ENCODE measurements at places on chromosomes 1 and 21.

DNA sequence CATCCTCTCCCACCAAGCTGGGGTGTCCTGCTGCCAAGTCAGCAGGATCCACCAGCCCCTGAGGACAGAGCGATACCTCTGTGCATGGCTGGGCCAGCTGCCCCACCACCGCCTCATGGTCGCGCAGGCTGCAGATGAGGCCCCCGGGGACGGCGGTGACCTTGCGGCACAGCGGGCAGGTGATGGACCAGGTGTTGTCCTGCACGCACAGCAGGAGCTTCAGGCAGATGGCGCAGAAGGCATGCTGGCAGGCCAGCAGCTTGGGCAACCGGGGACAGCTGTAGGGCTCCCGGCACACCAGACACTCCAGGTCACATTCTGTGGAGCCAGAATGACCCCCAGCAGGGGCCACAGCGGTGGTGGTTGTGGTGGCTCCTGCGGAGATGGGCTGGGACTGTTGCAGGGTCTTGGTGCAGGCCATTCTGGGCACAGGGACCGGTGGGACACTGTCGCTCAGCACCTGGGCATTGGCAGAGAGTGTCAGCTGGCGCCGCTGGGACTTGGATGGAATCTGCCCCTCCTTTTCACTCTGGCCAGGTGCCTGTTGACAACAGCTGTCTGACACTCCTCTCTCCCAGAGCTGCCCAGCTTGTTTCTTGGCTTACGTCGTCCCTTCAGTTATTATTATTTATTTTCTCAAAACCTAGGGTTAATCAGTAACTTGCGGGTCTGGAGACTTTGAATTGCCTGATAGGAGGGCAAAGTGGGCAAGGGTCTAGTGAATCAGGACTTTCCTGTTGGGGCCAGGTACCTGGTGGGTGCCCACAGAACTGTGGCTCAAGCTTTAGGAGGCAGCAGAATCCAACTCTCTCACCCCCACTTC is at the start of gene RNF186:
RNF186 (minus strand) TSS at position 603 of the 823 bp plus-strand sequence; CDS start at position 421, 182 bp downstream.
- no peak for DNase-seq

- no peak for DNase-seq
Observed at GRCh38 chr1:36466370-36467026, 2.3 kb upstream of the MRPS15 start.

GRCh38 chr1:34164771-34165391 is at the start of gene CSMD2:
CSMD2 (minus strand) TSS chr1:34165230; CDS start chr1:34165097, 133 bp downstream.
- peak; percentile 88 for DNase-seq

DNA sequence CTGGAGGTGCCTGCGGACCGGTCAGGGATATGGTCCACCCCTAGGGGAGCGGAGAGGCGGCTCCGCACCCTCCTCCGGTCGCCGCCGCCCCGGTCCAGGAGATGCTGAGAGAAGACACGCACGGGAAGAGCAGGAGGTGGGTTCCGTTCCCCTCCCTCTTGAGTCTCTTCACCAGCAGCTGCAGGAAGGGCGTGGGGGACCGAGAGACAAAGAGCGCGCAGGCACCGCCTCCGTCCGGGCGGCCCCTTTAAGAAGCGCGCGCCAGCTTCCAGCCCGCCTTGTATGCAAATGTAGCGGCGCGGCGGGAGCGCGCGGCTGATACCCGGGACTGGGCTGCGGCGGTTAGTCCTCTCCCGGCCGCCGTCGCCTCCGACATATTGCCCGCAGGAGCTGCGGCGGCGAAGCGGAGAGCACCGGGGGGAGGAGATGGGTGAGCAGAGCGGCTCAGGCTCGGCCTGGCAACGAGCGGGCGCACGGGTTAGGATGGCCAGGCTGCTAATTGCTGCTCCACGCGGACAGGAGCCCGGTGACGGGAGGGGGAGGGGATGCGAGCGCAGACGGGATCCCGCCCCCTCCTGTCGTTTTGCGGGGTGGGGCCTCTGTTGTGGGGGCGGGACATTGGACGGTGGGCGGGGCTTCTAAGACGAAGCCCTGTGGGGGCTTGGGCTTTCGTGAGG is at the start of gene TMEM39B:
TMEM39B (plus strand) TSS at position 318 of the 677 bp plus-strand sequence; CDS start at position 427, 109 bp downstream.
- peak; percentile 98 for DNase-seq

GRCh38 chr1:91768786-91769725 is 116.9 kb downstream of the TGFBR3 start:
- no peak for DNase-seq

GRCh38 chr21:41932191-41932575 is 21.6 kb downstream of the C2CD2 start:
- DNase-seq = peak; percentile 89

DNA sequence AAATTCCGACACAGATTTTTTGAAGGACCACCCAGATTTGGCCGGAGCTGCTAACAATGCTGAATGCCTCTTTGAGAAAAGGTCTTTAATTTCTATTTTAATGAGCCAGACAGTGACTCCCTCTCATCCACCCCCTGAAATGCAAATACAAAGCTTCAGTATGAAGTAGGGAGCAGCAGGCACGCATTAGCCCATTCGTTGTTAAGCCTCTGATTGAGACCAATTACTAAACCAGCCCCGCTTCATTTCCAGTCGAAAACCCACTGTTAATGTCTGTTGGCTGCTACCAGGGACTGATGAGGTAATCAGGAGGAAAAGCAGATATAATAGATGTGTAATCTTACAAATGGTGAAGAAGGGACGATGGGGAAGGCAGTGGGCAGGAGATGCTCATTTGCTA is 4.8 kb upstream of the C8A start:
- DNase-seq = no peak

- no peak for DNase-seq
Observed at GRCh38 chr1:190453550-190453949, 24.1 kb downstream of the BRINP3 start.

DNA sequence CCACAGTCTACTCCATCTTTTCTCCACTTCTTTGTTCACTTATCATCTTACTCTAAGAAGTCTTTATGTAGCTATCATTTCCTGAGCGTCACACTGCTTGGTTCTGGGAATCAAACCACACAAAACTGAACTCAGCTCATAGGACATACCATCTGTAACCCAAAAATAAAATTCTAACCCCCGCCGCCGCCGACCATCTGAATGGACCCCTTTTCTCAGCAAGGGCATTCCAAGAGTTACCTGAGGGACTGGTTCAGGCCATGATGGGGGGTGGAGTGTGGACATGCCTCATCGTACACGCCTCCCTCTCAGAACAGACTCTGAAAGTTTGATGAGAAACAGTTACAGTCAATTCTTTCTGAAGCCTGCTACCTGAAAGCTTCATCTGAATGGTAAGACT is 12.6 kb upstream of the CHI3L2 start:
- DNase-seq = no peak

- no peak for DNase-seq
Observed at GRCh38 chr1:89953929-89954328, 41.0 kb upstream of the ZNF326 start.

GRCh38 chr1:231021540-231022031 is 18.5 kb downstream of the FAM89A start:
- no peak for DNase-seq

DNA sequence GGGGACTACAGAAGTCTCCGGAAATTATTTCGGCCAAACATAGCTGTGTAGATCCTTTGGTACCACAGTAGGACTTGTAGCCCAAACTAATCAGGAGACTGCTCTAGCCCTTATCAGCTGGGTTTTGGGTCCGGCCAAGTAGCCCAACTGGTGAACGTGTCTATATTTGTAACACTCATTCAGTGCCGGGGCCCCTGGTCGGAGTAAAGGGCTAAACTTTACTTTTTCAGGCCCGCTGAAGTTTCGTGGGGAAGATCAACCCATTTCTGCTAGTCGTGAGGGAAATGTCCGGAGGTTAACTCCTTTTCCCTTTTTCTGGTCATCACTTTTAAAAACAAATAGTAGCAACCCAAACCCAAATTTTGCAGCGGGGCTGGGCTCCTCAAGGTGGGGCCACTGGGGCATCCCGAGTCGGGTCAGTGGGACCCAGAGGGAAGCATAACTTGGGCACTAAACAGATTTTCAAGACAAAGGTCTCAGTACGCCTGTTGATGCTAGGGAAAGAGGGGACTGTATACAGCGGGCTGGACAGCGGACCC is 1.7 kb downstream of the LHX9 start:
- DNase-seq = no peak

DNA sequence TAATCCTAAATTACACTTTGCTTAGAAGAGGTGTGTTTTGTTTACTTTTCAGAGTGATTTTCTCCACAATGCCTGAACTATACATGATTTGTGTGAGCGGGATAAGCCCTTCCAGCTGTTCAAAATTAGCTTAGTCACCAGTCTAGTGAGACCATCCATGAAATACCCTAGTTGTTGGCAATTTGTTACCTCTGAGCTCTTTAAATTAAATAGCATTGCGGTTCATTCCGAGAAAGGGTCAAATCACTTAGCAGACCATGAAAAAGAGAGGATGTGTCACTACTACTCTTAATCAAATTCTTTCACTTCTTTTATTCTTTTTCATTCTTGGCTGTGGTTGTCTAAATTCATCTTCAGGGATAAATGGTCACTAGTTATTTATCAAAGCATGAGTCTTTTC is 11.9 kb upstream of the VAV3 start:
- no peak for DNase-seq

- DNase-seq = no peak
Observed at GRCh38 chr1:19744335-19744743, 55.4 kb downstream of the TMCO4 start.

DNA sequence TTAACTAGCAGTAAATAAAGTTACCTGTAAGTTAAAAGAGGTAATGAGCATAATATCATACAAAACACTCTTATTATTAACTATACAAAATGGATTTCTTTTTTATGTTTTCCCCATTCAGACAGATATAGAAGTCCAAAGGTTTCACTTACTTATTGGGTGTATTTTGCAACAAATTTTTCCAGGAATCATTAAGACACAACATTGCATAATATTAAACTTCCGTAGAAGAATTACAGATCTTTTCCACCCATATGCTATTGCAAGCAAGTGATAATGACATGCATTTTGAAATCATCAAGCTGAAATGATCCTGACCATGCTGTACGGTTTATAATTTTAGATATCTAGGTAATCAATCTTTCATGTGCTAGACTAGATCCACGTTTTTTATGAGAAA is 957.0 kb downstream of the NCAM2 start:
- no peak for DNase-seq

DNA sequence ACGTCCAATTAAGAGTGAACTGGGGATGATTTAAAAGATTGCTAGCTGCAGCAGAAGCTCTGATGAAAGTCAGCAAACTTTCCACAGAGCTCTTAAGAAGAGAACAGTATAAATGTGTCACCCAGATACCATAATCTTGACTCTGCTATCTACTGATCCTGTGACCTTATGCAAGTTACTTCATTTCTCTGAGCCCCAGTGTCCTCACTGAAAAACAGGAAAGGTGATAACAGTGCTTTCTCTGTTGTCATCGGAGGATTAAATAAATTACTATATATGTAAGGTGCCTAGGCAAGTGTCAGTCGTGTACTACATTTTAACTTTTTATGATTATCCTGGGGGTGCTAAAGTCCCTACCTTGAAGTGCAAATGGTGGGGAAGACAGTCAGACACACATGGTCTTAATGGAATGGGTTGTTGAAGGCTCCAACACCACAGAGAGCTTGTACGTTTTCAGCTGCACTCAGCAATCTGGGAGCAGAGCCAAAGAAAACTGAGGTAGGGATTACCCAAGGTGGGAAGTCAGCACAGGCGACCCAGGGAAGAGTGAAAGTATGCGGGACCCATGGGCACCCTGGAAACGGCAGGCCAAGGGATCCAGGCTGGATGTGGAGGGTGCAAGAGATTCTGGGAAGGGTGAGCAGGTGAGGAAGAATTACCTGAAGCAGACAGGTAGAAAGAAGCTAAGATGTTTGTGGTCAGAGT is 82.8 kb downstream of the DTL start:
- DNase-seq = no peak

GRCh38 chr1:236558846-236559245 is 35.1 kb downstream of the LGALS8 start:
- no peak for DNase-seq

- no peak for DNase-seq
Observed at GRCh38 chr1:246066573-246066972, 440.5 kb downstream of the SMYD3 start.

GRCh38 chr21:29676395-29676794 is 263.4 kb downstream of the GRIK1 start:
- DNase-seq = no peak

- no peak for DNase-seq
Observed at GRCh38 chr1:92168657-92169056, 49.1 kb upstream of the C1orf146 start.

DNA sequence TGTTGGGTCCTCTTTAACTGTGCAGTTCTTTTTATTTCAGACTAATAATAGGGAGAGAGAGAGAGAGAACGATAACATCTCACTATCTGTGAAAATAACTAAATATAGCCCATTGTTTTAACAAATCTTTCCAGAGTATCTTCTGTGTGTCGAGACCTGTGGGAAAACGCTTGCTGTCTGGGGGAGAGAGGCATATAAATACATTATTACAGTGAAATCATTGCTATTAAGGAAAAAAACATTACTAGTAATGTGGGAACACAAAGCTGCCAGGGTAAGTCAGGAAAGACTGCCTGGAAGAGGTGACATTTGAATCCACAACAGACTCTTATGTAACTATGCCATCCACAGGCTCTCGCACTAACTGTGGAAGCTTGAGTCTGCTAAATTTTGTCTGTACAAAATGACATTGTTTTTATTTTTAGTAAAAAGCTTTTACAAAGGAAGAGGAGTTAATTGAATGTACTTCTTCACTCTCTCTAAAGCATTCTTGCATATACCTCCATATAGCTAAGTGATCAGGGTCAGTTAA is 59.8 kb upstream of the PGD start:
- no peak for DNase-seq

GRCh38 chr1:155177918-155178281 is 4.3 kb downstream of the TRIM46 start:
- no peak for DNase-seq

GRCh38 chr1:51516649-51517158 is 2.4 kb downstream of the EPS15 start:
- DNase-seq = no peak

DNA sequence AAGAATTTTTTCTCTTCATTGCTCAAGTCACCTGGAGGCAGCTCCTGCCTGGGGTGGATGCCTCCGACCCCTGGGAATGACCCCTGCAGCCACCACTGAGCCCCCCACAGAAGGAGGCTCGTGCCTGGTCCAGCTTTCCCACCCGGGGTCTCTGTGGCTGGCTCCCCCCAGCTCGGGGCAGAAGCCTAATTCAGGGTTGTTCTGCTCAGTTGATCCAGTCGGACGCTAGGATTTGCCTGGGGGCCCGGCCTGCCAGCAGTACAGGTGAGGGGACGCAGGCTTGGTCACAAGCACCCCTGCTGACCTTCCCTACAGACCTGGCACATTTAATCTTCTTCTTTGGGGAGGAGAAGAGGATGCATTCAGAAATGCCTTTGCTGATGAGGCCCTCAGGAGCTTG is 53.6 kb upstream of the POFUT2 start:
- no peak for DNase-seq

- peak; percentile 86 for DNase-seq
Observed at GRCh38 chr1:147700042-147701006, 30.0 kb upstream of the ACP6 start.

GRCh38 chr1:162470216-162470615 is 27.4 kb upstream of the UHMK1 start:
- no peak for DNase-seq

DNA sequence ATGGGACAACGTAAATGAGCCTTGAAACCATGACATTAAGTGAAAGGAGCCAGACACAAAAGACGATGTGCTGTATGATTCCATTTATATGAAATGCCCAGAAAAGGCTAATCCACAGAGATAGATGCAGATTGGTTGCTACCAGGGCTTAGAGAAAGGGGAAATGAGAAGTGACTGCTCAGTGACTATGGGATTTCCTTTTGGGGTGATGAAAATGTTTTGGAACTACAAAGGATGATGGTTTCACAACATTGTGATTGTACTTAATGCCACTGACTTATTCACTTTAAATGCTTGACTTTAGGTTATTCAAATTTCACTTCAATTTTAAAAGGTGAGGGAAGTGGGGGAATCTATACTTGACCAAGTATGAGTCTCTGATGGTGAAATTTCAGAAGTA is 414.3 kb downstream of the SETD4 start:
- no peak for DNase-seq

Measured in GM03348 (cell line).